ENCODE measurements at places on chromosomes 1 and 21.

GRCh38 chr21:36297938-36298572 is 21.9 kb upstream of the MORC3 start:
- DNase-seq, result peak; percentile 51

DNA sequence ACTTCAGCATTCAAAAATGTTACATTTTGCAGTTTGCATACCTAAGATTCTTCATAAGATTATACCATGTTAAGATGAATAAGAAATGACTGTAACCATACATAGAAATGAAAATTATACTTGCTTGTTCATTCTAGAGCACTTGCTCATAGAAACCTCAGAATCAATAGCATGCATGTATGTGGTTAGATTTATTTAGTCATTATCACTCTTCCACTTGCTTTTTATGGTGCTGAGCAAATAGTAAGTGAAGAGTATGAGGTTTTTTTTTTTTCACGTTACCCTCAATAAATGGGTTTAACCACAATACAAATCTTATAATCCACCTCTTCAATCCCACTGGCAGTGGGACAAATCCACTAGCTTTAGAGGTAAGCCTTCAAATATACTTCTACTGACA is 84.7 kb downstream of the LRRC53 start:
- DNase-seq, result no peak

DNA sequence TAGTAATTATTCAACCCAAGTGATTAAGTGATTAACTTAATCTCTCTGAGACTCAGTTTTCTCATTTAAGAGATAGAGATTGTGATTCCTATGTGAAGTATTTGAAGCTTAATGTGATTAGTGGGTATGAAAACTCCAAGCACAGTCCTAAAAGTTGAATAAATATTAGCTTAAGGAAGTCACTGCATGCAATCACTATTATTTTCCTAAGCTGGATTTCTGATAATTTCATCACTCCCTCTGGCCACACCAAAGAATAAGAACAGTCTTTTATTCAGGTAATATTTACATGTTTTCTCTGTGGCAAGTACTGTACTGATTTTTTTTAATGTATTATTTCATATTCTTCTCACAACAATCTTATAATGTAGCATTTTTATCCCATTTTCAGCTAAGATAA is 31.1 kb downstream of the CD55 start:
- DNase-seq, result no peak

- peak; percentile 30 for DNase-seq
Observed at GRCh38 chr1:156767879-156768604, 707 bp downstream of the PRCC start.

GRCh38 chr1:23673086-23673813 is 18.4 kb upstream of the RPL11 start:
- DNase-seq, result peak; percentile 13

- DNase-seq, result no peak
Observed at GRCh38 chr1:91124290-91124985, 102.6 kb upstream of the ZNF644 start.

GRCh38 chr21:40162075-40162474 is 294.8 kb downstream of the PCP4 start:
- DNase-seq, result no peak

DNA sequence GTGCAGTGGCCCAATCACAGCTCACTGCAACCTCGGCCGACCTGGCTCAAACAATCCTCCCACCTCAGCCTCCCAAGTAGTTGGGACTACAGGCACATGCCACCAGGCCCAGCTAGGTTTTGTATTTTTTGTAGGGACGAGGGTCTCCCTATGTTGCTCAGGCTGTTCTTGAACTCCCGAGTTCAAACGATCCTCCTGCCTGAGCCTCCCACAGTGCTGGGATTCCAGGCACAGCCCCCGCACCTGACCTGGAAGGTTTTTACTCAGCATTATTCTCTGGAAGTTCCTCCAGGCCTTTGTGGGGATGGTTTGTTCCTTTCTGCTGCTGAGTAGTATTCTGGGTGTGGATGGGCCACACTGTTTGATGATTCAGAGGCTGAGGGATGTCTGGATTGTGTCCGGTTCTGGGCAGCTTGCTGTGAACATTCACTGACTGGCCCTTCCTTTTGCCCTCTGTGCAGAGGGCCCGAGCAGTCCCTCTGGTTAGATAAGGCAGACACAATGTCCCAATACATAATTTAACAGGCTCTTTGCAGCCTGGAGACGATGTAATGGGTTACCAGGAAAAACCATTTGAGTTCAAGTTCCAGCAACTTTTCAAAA is 6.0 kb upstream of the TRAPPC10 start:
- no peak for DNase-seq

DNA sequence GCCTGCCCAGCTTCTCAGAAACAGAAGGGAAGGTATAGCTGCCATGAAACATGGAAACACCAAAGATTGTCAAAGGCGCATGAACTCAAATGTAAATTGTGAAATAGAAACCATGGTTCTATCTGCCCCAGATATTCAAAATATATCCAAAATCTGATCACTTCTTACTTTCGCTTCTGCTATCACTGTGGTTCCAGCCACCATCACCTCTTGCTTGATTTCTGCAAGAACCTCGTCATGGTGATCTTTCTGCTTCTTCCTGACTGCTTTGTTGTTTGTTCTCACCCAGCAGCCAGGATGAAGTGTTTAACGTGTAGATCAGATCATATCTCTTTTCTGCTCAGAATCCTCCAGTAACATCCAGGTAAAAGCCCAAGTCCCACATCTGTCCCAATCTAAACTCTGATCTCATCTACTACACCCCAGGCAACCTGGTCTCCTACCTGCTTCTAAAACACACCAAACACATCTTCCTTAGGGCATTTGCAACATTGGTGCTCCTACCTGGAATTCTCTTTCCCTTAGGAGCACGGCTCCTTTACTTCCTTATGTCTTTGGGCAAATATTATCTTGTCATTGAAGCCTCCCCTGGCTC is 10.5 kb upstream of the LMO4 start:
- no peak for DNase-seq

GRCh38 chr1:39845569-39846566 is 37.4 kb downstream of the TRIT1 start:
- peak; percentile 67 for DNase-seq

DNA sequence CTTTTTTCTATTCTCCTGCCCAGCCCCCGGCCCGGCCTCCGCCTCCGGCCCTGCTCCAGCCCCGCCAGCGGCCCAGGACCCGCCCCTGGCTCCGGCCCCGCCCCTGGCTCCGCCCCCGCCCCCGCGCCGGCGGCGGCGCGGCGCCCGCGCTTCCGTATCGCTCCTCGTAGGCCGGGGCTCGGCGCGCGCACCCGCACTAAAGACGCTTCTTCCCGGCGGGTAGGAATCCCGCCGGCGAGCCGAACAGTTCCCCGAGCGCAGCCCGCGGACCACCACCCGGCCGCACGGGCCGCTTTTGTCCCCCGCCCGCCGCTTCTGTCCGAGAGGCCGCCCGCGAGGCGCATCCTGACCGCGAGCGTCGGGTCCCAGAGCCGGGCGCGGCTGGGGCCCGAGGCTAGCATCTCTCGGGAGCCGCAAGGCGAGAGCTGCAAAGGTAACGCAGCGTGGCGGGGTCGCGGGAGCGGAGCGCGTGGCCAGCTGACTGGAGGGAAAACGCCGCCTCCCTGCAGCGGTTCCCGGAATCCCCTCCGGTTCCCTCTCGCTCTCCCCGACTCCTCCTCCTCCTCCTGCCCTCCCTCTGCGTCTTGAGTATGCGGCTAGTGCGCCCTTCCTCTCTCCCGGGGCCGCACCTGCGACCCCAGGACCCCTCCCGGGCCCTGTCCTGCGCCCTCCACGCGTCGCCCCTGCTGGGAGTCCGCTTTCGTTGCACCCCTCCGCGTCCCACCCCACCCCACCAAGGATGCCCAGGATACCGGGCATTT is at the start of gene IFNAR2:
Gene IFNAR2, plus strand, starts transcription at position 155 of the 761 bp plus-strand sequence. CDS start 11,985 bp downstream, outside the sequence.
- peak; percentile 79 for DNase-seq

DNA sequence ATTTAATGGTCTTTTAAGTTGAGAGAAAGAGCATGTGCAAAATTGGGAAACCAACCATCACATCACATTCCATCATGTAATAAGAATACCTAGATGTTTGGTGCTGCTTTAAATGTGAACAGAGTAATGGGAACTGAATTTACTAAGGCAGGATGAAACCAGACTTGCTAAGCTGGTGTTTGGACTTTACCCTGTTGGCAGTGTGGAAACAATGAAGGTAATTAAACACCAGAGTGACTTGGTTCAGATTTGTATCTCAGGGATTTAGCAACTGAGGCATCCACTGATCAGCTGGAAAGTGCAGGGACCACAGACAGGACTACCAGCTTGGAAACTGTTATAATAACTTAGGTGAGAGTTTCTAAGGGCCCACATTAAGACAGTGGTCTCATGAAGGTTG is 263.4 kb downstream of the OLFM3 start:
- DNase-seq, result no peak

GRCh38 chr1:46747683-46748288 is 28.9 kb upstream of the EFCAB14 start:
- DNase-seq, result no peak

DNA sequence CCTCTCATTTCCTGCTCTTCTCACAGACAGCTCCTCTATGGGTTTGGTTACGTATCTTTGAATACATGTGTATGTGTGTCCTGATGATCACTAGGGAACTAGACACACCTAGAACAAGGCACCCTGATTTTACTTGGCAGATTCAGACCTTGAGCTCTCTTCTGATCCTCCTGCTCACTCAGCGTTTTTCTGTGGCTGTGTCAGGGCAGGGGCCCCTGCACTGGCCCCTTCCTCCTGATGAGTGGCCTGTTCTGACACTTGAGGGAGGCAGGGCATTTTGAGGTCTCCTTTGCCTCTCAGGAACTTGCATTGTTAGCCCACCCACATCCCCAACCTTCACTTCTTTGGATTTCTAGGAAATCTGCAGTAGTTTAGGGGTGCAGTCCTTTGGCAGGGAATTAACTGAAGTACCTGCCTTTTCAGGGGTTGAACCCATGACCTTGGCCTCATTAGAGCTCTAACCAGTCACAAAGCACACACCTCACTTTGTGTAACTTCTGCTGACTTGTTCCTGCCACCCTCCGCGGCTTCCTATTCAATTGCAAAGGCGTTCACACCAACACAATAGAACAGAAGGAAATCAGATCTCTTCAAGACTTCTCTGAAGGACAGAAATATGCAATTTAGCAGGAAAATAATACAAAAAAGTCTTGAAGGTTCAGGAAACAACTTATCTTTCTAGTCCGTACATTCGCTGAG is 8.8 kb downstream of the SMYD2 start:
- DNase-seq, result no peak

GRCh38 chr1:107536266-107536665 is 395.4 kb downstream of the NTNG1 start:
- DNase-seq, result no peak

DNA sequence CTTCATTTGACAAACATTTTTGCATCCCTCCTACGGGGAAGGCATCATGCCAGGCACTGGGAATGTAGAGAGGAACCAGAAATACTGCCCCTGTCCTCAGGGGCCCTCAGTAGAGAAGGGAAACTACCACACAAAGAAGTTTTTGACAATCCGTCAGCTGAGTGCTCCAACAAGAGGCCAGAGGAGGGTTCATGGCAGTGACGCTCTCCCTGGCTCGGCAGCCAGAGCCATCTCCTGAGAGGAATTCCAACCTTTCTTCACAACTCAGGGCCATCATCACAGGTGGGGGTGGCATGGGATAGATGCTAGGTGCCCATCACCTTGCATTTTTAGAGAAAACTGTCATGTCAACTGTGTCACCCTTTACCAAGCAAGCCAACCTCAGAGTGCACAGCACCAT is 154.1 kb downstream of the HIVEP3 start:
- no peak for DNase-seq

All from stimulated activated CD4-positive, alpha-beta T cell treated with anti-CD3 and anti-CD28 coated beads, Interleukin-4, amount 100 ng/mL, for 1 hour (primary cell).